CD4-positive, alpha-beta memory T cell (primary cell): ENCODE measurements at places on chromosomes 4 and X.
A peak's percentile ranks its signal among the peaks of the same experiment; 100 is the strongest.

DNA sequence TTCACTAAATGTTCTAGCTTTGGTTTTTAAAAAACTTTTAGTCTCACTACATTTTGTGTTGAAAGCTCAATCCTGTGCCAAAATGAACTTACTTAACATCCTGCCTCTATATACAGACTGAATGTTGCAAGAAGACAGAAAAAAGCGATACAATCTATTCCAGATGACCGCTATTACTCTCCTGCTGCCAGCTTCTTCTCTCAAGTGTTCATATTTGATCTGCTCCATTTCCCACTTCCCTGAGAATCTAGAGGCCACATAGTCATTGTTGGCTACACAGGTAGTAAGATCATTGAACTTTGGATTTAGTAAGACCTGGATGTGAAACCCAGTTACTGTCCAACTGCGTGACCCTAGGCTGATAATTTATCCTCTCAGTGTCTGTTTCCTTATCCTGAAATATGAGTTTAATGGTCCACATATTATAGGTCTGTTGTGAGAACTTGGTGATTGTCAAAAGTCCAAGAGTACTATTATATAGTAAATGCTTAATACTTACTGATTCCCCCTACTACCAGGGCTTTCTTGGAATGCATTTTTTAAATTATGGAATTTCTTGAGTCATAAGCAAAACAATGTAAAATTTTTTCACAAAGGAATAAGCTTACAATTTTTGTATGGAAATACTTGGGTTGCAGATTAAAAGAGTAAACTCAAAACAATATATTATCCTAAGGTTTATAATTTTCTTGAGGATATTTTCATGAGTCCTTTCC, 976.8 kb upstream of the ADGRL3 start:
- DNase-seq: no peak
- no peak overlapping the region for H3K4me3 ChIP-seq
- no peak overlapping the region for H3K27ac ChIP-seq

- no peaks in the 10 kb centered on the region for H3K36me3 ChIP-seq
- H3K27ac ChIP-seq: no peak overlapping the region
Observed at GRCh38 chr4:143458966-143459365, 54.5 kb upstream of the SMARCA5 start.

DNA sequence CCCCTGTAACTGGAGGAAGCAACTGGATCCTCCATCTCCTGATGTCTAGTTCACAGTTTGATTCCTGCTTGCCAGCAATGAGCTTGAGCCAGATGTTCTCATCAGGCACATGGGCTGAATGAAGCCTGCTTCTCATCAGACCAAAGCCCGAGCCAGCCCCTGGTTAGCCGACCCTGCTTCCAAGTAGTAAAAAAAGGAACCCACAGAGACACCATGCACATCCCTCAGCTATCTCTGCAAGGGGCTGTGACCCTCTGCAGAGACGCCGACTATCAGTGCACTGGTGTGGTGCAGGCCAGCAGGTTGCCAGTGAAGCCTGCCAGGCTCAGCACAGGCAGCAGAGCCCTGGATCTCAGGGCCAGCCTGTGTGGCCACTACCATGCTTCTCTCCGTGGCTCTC, 2.8 kb downstream of the DCTD start:
- H3K27ac ChIP-seq: no peak overlapping the region
- H3K4me1 ChIP-seq: peaks cover 26% of the 10 kb centered on the region
- H3K27me3 ChIP-seq: no peaks in the 10 kb centered on the region
- no peak for DNase-seq
- no peak overlapping the region for H3K4me3 ChIP-seq
- H3K36me3 ChIP-seq: peaks cover 15% of the 10 kb centered on the region

DNA sequence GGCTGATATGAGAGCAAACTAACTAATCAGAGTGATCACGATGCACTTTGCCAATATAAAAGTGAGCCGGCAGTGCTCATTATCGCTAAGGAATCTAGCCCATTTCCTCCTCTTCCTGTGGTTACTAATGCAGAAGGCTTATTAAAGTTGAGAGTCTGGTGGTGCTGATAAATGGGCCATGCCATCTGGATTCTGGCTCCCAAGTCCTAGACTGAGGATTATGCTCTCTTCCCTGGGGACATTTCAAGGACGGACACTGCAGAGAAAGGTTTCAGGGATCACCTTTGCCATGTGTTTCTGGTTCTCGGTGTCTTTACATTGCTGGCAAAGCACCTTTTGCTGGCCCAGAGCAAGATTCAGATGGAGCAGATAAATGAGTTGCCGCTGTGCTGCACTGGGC, 85.3 kb downstream of the RTL5 start:
- H3K4me1 ChIP-seq: peaks cover 60% of the 10 kb centered on the region
- peak; percentile 38 for DNase-seq
- H3K27me3 ChIP-seq: no peaks in the 10 kb centered on the region
- no peak overlapping the region for H3K27ac ChIP-seq
- H3K4me3 ChIP-seq: no peak overlapping the region
- no peaks in the 10 kb centered on the region for H3K36me3 ChIP-seq

DNA sequence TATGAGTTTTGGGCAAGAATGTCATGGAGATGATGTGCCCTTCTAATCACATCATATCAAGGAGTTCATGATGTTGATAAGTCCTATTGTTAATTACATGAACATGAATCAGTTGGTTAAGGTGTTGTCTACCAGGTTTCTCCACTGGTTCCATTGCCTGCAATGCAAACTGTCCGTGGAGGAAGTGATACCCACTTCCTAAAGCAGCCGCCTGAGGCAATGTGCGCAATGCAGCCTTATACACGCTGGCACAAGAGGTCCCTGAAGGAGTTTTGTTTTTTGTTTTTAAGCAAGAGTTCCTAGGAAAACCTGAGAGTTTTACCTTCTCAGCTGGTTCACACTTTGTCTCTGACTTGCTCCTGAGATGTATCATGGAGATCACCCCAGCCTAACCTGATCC, 5.9 kb upstream of the GPKOW start:
- H3K36me3 ChIP-seq: no peaks in the 10 kb centered on the region
- H3K4me1 ChIP-seq: no peaks in the 10 kb centered on the region
- no peak for DNase-seq
- no peaks in the 10 kb centered on the region for H3K27me3 ChIP-seq
- H3K27ac ChIP-seq: no peak overlapping the region

- no peak overlapping the region for H3K4me3 ChIP-seq
- H3K4me1 ChIP-seq: no peaks in the 10 kb centered on the region
- no peaks in the 10 kb centered on the region for H3K27me3 ChIP-seq
- no peak overlapping the region for H3K27ac ChIP-seq
- no peaks in the 10 kb centered on the region for H3K36me3 ChIP-seq
Observed at GRCh38 chrX:17547658-17548057, 172.7 kb downstream of the NHS start.
